ENCODE measurements at places on chromosomes 16 and 17.
A peak's percentile ranks its signal among the peaks of the same experiment; 100 is the strongest.

DNA sequence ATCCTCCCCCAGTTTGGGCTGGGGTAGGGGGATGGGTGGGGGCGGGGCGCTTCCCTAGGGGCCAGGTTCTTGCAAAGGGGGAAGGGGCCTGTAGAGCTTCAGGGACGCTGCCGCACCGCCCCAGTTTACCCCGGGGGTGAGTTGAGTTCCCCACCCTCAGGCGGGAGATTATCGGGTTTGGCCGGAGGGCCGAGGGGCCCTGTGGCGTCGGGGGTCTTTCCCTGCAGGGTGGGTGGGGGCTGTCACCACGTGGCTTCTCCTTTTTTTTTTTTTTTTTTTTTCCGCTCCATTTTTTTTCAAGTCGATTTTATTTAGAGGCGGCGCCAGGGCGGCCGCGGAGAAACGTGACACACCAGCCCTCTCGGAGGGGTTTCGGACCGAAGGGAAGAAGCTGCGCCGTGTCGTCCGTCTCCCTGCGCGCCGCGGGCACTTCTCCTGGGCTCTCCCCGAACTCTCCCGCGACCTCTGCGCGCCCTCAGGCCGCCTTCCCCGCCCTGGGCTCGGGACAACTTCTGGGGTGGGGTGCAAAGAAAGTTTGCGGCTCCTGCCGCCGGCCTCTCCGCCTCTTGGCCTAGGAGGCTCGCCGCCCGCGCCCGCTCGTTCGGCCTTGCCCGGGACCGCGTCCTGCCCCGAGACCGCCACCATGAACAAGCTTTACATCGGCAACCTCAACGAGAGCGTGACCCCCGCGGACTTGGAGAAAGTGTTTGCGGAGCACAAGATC lies at the start of gene IGF2BP1:
Gene IGF2BP1 (plus strand): TSS at position 283 of the 724 bp plus-strand sequence. CDS start 361 bp downstream, at position 644.
- DNase-seq, result peak; percentile 44

- no peak for DNase-seq
Measured at GRCh38 chr17:72422204-72422504, 301.3 kb downstream of the SOX9 start.

GRCh38 chr17:43767053-43767712 lies 8.6 kb upstream of the SOST start:
- DNase-seq, result no peak

DNA sequence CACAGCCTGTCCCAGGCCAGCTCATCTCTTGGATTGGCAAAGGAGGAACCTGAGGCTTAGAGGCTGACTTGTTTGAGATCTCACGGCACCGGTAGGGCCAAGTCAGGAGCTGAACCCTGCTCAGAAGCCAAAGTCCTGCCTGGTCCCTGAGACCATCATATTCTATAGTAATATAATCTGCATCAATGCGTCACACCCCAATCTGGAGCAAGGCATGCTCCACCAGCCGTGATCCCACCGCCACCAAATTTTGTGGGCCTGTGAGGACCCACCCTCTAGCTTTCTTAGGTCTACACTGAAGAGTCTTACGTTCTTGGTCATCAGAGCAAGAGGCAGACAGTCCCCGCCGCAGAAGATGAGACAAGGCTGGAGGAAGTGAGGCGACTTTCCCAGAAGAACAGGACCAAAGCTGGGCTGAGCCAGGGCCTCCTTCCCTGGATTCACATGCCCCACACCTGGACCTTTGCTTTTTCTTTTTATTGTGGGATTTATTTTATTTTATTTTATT lies 2.7 kb downstream of the SULT1A1 start:
- DNase-seq, result no peak

- DNase-seq, result no peak
Measured at GRCh38 chr17:17423656-17424055, 53.1 kb upstream of the MED9 start.

DNA sequence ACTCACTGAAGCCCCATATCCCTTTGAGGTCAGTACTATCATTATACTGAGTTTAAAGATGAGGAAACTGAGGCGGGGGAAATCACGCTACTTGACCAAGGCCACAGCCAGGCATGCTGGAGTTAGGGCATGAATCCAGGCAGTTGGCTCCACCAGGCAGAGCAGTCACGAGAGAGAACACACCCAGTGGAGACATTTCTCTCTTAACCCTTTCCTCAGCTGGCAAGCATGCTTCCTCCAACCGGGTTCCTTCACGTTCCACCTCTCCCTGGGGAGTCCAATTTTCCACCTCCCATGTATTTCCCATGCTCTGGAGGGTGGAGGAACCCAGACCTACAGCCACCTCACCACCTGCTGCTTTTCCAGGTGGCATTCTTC lies 32.8 kb downstream of the VAC14 start:
- DNase-seq, result no peak

GRCh38 chr16:7938175-7938574 lies 605.5 kb downstream of the RBFOX1 start:
- no peak for DNase-seq

GRCh38 chr17:7241090-7241733 lies 1.0 kb downstream of the GABARAP start:
- no peak for DNase-seq

DNA sequence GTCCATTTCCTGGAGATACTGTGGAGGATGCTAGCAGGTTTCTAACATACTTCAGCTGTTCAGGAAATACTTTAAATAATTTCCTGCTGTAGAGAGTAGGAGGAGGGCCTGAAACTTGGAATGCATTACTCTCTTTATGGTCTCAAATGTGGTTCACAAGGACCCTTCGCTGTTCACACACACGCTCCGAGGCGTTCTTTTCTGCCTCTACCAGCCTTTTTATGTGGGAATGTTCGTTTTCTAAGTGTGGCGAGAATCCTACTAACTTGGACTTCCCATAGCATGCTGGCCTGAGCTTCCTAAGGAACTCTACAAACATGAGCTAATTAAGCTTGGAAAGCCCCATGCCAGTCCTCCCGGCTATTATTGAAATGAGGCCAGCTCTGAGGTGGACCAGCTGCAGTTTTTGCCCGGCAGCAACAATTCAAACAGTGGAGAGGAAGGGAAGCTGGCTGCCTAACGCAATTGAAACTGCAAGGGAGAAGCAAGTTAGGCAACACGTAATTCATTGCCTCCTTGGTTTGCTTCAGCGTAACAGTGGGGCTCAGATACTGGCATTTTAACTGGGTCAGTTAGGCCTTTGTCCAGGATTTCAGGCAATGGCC lies 18.9 kb downstream of the KPNA2 start:
- no peak for DNase-seq

DNA sequence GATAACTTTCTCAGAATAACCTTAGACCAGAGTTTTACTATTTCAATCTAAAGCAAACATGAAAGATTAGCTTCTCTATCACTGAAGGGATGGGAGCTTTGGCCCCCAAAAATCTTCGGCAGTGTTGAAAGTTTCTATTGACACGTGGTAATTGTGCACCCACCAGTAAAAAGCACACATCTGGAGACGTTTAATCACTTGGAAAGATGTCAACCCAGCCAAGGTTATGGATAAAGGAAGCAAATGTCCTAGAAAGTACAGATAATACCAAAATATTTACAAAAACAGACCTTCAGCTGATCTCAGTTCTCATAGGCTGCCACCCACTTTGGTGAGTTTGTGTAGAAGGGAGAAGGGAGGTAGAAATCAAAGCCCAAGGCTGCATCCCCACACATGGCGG lies 5.3 kb downstream of the MYCBPAP start:
- no peak for DNase-seq

DNA sequence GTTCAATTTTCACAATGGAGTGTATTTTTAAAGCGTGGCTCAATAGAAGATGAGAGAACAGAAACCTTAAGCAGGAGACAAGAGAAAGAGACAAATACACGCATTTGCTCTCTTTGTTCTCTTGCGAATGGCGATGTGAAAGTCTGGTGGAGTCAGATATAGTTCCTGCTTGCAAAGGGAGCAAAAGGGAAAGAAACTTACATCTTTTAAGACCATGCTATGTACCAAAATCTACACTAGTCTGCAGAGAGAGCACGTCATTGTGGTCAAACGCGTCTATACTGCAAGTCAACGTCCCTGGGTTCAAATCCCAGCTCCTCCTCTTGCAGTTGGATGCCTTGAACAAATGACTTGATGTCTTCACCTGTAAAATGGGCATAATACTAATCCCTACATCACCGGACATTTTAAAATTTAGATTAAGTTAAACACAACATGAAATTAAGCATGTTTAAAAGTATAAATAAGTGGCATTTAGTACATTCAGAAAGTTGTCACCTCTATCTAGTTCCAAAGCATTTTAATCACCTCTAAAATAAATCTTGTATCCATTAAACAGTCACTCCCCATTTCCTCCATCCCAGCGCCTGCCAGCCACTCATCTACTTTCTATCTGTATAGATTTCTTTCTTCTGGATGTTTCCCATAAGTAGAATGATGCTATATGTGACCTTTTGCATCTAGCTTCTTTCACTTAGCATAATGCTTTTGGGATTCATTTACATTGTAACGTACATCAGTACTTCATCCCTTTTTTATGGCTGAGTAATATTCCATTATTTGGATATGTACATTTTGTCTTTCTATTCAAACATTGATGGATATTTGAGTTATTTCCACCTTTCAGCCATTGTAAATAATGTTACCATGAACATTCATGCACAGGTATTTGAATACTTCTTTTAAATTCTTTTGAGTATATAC lies 406.9 kb downstream of the TMEM114 start:
- no peak for DNase-seq

GRCh38 chr17:44307387-44308186 lies 814 bp upstream of the RUNDC3A start:
- DNase-seq, result no peak

GRCh38 chr17:35052241-35052610 lies 11.3 kb downstream of the RFFL start:
- no peak for DNase-seq

DNA sequence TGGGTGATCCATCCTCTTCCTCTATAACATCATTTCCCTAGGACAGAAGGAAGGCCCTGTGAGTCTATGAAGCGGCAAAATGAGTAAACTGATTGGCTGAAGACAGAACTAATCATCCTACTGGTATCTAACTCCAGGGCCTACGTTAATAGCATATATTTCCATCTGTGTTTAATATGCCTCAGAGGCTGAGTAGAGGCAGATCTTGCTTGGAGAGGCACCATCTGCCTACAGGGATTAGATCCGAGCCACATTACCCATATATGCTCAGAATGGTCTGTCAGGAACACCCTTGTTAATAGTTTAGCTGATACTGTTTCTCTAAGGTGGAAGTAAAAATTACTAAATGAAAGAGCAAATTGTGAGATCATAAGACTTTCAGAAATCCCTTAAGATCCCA lies 13.2 kb upstream of the FOXJ1 start:
- DNase-seq, result no peak

- peak; percentile 70 for DNase-seq
Measured at GRCh38 chr17:43907425-43907981, at the start of gene MPP2. MPP2 (minus strand) TSS chr17:43907536; CDS start chr17:43904460, 3,076 bp downstream.

- DNase-seq, result no peak
Measured at GRCh38 chr17:9790889-9791876, at the start of gene DHRS7C. DHRS7C (minus strand) TSS chr17:9791592; CDS start chr17:9791284, 308 bp downstream.

- peak; percentile 48 for DNase-seq
Measured at GRCh38 chr17:78341559-78342448, 18.1 kb downstream of the SOCS3 start.

GRCh38 chr16:22638393-22639206 lies 127.9 kb downstream of the NPIPB5 start:
- DNase-seq, result no peak

- DNase-seq, result no peak
Measured at GRCh38 chr17:17855976-17856375, 19.2 kb upstream of the SREBF1 start.

DNA sequence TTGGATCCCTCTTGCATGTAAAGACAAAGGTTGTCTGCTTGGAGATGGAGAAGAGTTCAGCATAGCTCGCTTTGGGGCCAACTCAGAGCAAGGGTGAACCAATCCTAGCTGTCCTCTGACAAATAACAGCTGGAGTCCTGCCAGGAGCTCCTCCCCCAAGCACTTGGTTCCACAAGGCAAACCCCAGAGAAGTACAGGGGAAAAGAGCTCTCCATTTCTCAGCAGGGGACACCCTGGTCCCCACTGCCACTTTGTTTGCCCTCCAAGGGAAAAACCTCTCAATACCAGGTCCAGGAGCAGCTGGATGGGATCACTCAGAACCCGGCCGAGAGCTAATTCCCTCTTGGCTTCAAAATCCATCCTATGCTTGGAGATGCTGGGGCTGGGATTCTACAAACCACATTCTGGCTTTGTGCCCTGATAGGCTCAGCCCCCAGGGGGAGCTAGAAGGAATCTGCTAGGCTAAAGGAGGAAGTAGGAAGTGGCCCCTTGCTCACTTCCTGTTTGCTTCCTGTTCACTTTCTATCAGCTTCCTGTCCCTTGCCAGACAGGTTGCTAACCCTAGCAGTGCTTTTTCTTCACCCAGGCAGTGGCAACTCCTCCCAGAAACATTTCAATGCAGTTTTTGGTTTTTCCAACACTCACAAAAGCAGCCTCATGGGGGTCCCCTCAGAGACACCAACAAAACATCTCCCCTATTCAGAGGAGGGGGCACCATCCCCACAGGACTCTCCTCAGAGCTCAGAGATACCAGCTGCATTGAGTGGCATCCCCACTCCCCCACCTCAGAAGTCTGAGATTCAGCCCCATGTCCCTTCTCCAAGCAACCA lies 30.7 kb downstream of the CDRT4 start:
- DNase-seq, result peak; percentile 18

DNA sequence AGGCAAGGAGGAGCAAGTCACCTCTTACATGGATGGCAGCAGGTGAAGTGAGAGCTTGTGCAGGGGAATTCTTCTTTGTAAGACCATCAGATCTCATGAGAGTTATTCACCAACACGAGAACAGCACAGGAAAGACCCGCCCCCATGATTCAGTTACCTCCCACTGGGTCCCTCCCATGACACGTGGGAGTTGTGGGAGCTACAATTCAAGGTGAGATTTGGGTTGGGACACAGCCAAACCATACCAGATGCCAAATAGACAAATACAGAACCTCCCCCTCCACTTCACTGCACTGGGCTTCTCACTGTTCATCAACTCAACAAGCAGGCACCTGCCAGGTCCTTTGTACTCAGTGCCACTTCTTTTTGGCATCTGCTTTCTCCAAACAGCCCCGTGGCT lies 100.2 kb downstream of the WSCD1 start:
- DNase-seq, result no peak

DNA sequence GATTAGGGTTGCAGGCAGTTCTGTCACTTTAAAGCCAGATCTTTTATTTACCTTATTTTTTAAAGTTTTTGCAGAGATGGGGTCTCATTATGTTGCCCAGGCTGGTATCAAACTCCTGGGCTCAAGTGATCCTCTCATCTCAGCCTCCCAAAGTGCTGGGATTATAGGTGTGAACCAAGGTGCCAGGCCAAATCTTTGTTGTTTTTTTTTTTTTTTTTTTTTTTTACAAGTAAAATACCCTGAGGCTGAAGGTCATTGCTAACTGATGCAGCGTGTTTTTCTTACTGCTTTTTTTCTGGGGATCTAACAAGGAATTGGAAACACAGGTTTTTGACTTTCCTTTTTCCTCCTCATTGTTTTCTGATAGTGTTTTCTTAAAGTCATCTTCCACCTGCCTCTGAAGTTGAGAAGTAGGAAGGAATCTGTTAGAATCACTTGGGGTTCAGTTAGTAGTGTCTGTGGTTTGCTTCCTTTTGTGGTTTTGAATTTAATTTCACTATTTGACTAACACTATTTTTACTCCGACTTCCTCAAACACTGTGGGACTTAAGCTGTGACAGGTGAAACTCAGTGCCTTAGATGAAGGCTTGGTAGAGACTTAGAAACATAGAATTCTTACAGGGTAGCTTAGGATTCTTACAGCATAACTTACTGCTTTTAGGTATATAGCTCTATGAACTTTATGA lies 22.2 kb downstream of the CLTC start:
- DNase-seq, result no peak

GRCh38 chr17:42138749-42139492 lies 15.9 kb downstream of the RAB5C start:
- DNase-seq, result no peak

GRCh38 chr16:47056688-47057629 lies 83.5 kb upstream of the DNAJA2 start:
- no peak for DNase-seq

- DNase-seq, result no peak
Measured at GRCh38 chr16:12559714-12560113, 244.0 kb downstream of the CPPED1 start.
